Vagina (tissue), 2 donors: ENCODE measurements at places on chromosomes 4 and X.

DNA sequence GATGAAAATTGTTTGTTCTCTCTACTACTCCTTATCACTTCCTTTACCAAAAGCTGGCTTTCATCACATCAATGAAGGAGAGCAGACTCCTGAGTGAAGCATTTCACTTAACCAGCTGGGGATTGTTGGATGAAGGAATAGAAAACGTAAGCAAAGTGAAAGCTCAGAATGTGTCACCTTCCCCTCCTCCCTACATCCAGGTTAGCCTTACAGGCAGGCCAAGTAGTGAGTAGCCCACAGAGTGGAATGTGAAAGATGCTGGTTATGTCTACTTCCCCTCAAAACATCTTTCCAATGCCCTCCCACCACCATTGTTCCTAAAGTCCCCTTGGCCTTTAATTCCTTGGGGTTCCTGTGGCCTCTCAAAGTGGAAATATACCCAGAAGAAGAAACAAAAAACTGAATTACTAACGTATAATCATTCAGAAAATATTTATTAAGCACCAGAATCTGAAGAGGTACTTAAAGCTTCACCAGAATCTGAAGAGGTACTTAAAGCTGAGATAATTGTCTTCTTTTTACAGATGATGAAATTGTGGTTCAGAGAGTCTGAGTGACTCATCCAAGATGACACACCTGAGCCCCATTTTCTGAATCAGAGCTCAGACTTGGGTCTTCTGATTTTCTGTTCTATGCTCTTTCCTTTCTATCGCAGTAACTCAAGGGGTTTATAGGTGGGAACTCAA is 6.5 kb downstream of the P2RY4 start:
- DNase-seq, result no peak

DNA sequence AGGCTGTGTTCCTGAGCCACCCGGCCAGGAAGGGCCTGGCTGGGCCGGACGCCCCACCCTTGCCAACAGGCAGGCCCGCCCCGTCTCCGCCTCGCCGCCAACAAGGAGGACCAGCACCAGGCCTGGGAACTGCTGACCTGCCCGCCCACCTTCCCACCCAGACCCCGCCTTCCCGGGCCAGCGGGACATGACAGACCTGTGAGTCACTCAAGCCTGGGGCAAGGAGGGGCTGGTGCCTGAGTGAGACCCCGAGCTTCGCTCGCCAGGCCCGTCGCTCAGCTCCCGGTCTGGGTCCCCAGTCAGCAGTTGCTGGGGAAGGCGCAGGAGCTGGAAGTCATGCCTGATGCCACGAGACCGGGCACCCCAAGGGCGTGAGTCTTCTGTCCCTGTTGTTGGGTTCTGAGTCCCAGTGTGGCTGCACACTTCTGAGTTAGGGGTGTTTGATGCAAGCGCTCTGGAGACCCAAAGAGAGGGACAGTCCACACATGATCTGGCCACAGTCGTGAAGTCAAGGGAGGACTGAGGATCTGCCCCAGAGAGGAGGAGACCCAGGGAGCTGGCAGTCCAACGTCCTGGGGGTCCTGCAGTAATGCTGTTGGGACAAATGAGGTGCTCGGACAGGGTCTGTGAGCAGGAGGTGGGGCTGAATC is at the start of gene DNASE1L1:
Gene DNASE1L1 (minus strand): TSS at position 33 of the 650 bp plus-strand sequence. CDS start 3,686 bp downstream, outside the sequence.
- no peak for DNase-seq

GRCh38 chrX:150683536-150684146 is 9.6 kb upstream of the MTMR1 start:
- no peak for DNase-seq

- DNase-seq, result no peak
Observed at GRCh38 chr4:174553828-174554227, 31.5 kb upstream of the HPGD start.

DNA sequence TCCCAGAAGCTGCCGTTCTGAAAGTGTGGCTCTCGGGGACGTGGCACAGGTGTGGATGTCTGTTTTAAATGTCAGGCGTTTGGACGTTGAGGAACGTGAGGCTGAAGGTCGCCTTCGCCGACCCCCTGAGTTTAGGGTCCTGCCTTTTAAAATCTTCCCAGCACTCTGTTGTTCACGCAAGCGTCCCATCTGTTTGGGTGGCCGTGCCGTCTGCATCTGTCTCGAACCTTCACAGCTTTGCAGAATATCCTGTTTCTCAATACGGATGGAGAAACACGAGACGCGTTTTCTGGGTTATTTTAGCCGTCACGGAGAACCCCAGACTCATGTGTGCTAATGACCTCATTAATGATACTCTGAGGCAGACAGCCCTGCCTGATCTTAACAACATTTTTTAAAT is 31.5 kb downstream of the SHOX start:
- DNase-seq, result no peak

DNA sequence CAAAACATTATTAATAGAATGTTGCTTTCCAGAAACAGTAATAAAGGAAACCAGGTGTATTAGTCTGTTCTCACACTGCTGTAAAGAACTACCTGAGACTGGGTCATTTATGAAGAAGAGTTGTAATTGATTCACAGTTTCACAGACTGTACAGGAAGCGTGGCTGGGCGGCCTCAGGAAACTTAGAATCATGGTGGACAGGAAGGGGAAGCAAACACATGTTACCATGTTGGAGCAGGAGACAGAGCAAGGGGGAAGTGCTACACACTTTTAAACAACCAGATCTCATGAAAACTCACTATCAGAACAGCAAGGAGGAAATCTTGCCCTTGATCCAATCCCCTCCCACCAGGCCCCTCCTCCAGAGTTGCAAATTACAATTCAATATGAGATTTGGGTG is 815.8 kb downstream of the TRIML1 start:
- DNase-seq, result no peak

GRCh38 chr4:17030543-17030942 is 132.1 kb upstream of the LDB2 start:
- no peak for DNase-seq

GRCh38 chr4:37780444-37781130 is 45.9 kb upstream of the PGM2 start:
- DNase-seq, result no peak

DNA sequence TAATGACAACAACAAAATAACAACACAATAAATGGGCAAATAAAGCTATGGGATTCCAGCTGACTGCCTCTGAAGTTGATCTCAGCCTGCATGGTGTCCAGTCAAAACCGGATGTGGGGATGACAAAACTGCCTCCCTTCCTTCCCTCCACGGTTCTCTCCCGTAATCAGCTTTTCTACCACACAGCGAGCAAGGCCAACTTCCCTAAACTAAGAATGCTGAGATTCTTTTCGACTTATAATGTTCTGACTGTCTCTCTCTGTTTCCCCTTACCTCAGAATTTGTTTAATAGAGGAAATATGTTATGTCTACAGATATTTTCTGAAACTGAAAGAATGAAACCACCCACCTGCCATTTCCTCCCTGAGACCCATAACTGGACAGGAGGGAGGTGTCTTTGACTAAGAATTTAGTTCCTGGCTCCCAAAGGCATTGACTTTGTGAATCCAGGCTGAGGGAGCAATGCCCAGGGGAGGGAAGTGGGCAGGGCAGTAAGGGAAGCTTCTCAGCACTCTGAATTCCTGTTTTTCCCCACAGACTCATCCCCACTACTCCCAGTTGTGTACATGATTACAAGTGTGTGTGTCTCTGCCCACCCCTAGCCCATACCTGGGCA is 1.0 kb upstream of the TLR1 start:
- DNase-seq, result no peak

DNA sequence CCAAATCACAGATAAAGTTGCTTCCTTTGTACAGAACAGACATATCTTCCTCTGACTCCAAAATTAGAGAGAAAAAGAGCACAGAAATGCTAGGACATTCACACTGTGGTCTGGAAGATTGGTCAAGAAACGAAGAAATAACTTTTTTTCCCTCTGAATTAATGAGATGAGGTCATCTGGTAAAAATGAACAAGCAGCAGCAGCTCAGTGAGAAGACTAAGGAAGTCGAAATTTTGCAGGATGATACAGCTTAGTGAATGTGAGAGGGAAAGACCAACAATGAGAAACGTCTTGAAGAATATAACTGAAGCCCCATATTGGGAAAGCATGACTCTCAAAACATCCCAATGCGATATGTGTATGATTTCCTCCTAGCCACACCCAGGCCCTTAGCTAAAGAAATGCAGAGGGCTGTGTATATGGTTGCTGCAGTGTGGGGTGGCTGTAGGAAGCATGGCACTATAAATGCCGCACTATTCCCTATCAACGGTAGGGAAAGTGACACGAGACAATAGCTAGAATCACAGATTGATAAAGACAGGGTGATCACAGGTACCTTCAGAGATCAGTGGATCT is 208.6 kb downstream of the VEGFC start:
- DNase-seq, result no peak

DNA sequence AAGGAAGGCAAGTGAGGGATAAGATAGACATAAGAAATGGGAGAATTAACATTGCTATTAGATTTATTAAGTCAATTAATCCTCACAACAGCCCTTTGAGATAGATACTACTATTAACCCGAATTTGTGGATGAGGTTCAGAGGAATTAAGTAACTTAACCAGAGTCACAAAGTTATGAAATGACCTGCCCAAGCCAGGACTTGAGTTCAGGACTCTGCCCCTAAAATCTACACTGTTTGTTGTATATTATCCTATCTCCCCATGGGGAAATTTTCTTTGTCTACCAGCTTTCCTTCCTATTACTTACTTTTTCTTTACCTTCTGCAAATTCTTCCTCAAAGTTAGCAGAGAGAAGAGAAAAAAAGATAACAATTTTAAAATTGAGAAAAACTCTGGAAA is 33.4 kb upstream of the UBQLN2 start:
- DNase-seq, result no peak

DNA sequence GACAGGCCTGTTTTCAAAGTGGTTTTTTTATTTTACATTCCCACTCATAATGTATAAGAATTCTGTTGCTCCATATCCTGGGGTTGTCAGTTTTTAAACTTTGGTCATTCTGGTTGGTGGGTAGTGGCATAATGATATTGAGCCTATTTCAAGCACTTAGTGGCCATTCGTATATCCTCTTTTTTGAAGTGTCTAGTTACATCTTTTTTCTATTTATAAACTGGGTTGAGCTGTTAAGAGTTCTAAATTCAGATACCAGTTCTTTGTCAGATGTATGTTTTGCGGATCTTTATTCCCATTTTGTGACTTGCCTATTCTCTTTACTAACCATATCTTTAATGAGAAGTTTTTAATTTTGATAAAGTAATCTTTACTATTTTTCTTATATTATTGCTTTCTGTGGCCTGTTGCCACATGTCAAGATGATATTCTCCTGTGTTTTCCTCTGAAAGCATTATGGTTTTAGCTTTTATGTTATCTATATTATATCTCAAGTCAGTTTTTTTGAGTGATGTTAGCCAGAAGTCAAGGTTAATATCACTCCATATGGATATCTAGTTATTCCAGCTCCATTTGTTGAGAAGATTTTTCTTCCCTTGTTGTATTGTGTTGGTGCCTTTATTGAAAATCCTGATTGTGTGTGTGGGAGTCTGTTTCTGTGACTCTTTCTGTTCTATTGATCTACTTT is 110.9 kb downstream of the FHIP1A start:
- no peak for DNase-seq

DNA sequence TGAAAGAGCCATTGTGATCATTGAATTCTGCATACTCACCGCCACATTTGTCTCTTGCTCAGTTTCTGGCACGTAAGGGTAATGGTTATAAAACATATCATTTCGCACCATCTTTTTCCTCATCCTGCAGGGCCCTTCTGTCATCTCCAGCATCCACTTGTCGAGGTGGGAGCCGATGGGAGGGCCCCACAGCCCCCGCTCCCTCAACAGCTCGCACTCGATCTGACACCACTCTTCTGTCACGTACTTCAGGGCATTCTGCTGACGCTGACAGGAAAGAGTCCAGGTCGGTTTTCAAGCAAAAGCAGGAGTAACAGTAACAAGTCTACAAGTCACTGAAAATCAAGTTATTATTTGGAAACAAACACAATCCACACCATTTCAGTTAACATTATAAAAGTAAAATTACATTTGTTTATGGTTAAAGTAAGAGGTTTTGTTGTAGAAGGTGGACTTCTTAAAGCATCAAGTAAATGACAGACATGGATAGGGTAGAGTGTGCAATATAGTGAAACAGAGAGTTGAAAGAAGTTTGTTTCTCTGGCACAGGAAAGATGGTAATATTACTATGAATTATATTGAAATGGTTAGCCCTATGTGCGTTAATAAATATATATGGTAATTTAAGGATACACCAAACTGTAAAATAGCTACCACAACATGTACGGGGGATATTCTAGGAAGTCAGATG is 150.6 kb downstream of the CDS1 start:
- no peak for DNase-seq

GRCh38 chr4:82519776-82520175 is 42.0 kb downstream of the TMEM150C start:
- no peak for DNase-seq

DNA sequence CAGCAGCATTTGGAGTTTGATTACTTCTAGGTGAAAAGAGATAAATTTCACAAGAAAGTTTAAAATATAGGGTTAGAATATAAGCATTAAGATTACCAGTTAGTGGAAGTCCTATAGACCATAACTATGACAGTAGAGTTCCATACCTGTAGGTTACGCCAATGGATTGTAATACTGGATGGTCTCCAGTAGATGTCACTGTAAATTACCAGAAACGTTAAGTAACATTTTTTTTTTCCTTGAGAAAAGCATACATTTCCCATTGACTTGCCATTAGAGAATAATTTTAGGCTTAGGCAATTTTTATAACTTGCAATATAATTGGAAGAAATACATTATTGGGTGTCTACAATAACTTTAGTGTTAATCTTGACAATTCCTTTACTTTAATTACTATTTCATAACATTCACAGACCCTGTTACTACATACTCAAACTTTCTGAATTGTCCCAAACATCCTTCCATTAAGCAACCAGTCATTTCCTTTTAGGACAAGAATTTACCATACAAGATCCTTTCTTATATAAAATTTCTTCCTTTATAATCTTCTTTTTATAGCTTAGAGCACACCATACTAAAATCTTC is 304.1 kb upstream of the TECRL start:
- DNase-seq, result no peak

DNA sequence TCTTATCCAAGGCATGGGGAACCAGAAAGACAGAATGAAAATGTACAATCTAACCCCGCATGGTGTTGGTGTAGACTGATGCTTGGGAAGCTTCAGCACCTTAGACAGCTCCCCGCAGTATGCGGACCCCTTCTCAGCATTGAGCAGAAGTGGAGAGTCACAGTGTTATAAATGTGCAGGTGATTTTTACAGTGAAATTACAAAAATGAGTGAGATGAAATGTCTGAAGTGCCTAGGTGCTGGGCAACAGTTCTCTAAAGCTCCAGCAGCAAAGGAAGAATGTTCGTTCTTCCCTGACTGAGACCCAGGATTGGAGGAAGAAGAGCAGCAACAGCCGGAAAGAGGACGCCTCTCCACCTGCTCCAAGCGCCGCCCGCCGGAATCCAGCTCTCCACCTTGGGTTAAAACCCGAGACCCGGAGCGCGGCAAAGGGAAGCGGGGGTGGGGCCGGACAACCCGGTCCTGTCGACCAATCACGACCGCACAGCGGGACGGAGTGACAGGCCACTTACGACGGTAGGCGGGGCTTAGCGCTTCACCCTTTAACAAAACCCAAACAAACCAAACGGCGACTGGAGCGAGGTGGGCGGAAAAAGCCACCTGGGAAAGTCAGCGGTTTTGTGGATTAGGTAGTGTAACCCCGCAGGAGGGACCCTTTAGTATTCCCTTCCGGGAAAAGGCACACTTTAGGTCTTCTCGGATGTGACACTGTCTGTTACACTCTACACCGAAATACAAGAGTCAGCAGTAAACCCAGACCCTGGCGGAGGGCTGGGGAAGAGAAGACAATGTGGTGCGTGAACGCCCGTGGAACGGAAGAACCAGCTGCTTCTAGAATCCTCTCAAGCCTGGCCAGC is at the start of gene GLRA3:
Gene GLRA3 (minus strand): TSS at position 403 of the 857 bp plus-strand sequence. CDS start 436 bp downstream, outside the sequence.
- DNase-seq, result no peak

GRCh38 chr4:145679520-145679919 is 426 bp upstream of the C4orf51 start:
- DNase-seq, result no peak
